ENCODE measurements at places on chromosomes 11 and 22.
A peak's percentile ranks its signal among the peaks of the same experiment; 100 is the strongest.

DNA sequence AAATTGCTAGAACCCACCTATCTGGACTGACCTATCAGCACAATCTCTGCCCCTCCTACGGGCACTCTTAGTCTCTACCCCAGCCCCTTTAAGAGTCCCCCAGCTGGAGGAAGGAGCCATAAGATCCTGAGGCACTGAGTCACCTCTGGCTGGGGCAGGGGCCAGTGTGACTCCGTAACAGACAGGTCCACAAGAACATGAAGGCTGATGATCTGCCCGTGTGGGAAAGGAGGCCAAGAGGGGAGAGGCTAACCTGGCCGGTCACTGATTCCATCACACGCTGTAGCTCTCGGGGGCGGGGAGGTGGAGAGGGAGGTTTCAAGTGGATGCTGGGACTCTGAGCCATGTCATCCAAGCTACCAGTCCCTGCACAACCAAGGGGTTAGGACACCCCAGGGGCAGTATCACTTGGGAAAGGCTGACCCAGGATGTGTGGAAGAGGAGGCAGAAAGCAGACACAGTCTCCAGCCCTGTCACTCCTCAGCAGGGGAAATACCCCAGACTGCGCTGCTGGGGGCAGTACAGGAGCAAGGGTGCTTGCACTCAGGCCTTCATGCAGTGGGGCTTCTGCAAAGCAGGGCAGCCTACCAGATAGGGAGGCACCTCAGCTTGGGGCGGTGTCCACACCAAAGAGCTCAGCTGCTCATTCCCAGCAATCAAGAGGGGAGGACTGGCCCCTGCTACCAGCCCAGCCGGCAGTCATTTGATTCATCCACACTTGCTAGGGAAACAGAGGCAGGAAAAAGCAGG lies 22.3 kb downstream of the ARHGAP1 start:
- DNase-seq: no peak

- no peak for DNase-seq
These were observed 108.1 kb downstream of the CCDC34 start for GRCh38 chr11:27254744-27255446.

- no peak for DNase-seq
These were observed 9.5 kb downstream of the H19 start for GRCh38 chr11:1988174-1988573.

GRCh38 chr11:93370260-93370659 lies 39.7 kb downstream of the DEUP1 start:
- no peak for DNase-seq

- DNase-seq: no peak
These were observed 30.8 kb downstream of the GLYATL2 start for GRCh38 chr11:58813693-58814092.

GRCh38 chr11:122138744-122139594 lies 23.0 kb upstream of the BLID start:
- no peak for DNase-seq

DNA sequence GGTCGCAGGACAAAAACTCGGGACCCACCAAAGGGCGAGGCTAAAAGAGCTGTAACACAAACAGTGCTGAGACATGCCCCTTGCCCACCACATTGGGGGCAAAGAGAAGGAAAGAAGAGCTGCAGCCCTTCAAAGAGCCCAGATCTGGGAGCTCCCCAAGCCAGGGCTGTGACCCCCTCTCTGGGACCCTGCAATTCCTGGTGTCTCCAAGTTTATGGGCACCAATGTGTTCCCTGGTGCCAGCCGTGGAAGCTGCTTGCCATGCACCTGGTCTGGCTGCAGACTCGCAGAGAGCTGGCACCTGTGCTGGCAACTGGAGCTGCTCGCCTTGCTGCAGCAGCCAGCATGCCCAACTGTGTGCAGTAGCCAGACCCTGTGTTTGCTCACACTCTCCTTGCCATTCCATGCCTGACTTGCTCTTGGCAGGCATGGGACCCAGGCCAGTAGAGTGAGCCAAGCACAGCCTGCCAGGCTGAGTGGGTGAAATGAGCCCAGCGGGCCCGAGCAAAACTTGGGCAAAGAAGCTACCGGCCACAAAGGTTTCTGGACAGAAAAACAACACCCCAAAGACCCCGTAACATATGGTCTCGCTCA lies 16.0 kb downstream of the RRP8 start:
- DNase-seq: no peak

- no peak for DNase-seq
These were observed 9.9 kb downstream of the SLC43A3 start for GRCh38 chr11:57417056-57417455.

GRCh38 chr11:102177974-102178631 lies 67.9 kb downstream of the YAP1 start:
- no peak for DNase-seq

DNA sequence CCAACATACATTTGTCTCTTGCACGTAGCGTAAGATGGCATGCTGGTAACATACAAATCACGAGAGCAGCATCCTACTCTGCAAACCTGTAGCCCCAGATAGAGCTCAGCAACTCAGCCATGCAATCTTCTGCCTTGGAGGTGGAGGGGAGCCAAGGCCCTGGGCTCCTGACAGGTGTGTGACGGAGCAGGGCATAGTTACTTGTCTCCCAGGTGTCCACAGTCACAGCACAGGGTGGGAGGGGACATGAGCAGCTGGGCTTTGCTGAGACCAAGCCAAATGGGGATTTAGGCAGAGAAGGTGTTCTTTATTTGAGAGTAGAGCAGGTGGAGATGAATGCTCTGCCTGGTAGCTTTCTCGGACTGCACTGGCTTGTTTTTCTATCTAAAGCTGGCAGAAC lies 111.7 kb downstream of the TEAD1 start:
- no peak for DNase-seq

DNA sequence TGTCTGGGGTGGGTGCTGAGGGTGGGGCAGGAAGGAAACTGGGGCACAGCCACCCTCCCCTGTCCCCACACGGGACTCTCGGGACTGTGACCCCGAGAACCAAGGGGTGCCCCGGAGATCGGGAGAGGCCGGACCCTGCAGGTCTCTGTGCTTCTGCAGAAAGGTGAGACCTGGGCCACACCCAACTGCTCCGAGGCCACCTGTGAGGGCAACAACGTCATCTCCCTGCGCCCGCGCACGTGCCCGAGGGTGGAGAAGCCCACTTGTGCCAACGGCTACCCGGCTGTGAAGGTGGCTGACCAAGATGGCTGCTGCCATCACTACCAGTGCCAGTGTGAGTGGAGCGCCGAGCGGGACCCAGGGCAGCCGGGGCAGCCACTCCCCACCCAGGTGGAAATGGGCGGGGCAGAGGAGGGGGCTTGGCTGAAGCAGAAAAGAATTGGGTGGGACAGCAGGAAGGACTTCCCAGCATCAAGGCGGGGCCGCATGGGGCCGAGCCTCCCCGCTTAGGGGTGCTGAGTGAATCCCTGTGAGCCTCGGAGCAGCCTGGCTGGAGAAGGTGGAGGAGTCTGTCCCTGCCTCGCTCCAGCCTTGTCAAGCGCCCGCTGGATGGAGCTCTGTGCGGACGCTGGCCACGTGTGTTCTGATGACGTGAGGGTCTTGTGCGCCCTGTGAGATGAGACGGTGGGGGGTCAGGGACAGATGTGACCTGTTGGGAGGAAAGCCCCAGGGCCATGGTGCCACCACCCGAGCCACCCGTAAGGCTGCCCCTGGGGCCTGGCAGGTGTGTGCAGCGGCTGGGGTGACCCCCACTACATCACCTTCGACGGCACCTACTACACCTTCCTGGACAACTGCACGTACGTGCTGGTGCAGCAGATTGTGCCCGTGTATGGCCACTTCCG lies 29.3 kb upstream of the MUC5B start:
- no peak for DNase-seq

- peak; percentile 47 for DNase-seq
These were observed at the start of gene SYT9 for GRCh38 chr11:7251836-7252682. Gene SYT9 (plus strand): TSS chr11:7251904. CDS start chr11:7252187, 283 bp downstream.

- no peak for DNase-seq
These were observed 18.7 kb downstream of the RNF121 start for GRCh38 chr11:71947498-71947897.

- DNase-seq: no peak
These were observed 8.2 kb upstream of the TSSC4 start for GRCh38 chr11:2392241-2392959.

DNA sequence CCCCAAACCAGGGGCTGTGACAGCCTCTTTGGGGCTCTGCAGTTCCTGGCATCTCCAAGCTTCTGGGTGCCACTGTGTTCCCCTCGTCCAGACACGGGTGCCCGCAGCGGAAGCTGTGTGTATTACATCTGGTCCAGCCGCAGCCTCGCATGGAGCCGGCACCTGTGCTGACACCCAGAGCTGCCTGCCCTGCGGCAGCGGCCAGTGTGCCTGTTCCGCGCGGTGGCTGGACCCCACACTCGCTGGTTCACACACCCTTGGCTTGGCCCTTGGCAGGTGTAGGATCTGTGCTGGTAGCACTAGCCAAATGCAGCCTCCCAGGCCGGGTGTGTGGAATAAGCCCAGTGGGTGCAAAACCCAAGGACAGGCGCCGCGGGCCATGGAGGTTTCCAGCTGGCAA lies 24.5 kb upstream of the RNASEH2C start:
- no peak for DNase-seq

DNA sequence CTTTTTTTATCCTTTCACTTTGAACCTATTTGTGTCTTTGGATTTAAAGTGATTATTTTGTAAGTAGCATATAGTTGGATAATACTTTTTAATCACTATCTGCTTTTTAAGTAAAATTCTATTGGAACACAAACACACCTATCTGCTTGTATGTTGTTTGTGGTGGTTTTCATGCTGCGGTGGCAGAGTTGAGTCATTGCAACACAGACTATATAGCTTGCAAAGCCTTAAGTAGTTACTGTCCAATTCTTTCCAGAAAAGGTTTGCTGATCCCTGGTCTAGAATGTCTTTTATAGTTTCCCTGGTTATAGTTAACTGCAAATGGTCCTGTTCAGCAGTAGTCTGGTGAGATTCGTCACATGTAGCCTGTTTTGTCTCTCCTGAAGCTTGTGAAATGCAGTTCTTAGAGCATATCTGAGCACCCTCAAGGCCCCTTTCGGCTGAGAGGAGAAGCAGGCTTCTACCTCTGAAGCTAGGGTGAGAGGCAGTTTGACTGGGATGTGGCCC lies 21.5 kb downstream of the SHANK3 start:
- DNase-seq: no peak

DNA sequence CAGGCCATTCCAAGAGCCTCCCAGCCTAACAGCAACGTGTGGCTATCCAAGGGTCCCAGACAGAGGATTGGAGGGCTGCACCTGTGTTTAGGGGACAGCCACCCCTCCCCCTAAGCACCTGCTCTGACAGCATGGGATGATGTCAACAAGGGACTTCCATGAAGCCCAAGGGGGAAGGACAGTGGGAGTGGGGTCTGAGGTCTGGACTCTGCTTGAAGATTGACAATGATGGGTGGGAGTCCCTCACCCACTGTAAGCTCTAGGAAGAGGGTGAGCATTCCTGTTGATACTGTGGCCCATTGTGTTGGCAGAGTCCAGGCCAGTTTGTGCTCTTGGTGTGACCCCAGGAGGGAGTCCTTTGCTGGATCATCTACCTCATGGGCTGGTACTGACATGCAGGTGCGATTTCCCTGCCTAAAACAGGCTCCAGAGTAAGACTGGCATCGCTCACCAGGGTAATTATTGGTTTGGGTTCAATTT lies 46.9 kb upstream of the TUB start:
- no peak for DNase-seq

DNA sequence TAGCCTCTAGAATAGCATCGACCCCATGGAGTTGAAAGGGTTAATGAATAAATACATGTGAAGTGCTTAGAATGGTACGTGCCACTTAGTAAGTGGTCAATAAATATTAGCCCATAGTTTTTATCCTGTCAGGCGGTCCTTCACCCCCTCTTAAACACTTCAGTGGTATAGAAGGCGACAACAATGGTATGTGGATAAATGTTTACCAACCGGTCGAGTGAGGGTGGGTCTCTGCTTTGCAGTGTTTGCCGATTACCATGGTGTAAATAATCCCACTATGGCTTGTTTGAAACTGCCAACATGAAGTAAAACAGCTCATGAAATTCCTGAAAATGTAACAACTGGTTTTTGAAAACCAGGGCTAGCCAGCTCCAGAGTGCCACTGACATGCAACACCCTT lies 541.2 kb downstream of the BUD13 start:
- no peak for DNase-seq

DNA sequence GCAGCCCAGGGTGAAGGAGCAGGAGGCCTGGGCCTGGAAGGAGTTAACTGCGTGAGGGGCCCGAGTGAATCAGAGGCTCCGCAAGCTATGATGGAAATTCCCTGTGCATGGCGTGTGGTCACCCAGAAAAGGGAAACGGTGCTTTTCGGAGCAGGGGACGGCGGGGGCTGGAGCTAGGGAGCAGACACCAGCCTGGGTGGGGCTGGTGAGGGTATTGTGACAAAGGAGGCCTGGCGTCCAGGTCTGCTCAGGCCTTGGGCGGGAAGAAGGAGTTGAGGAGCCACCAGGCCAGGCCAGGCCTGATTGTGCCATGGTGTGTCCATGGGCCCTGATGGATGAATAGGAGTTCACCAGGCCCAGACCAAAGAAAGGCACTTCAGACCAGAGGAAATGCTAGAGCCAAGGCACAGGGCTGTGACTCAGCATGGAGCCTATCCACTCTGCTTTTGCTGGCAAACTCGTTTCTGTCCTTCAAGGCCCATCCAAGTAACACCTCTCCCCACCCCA lies 12.8 kb upstream of the SPI1 start:
- DNase-seq: no peak

- no peak for DNase-seq
These were observed 120.5 kb downstream of the HIPK3 start for GRCh38 chr11:33377412-33378370.

GRCh38 chr11:130403967-130404366 lies 24.4 kb downstream of the ADAMTS8 start:
- no peak for DNase-seq

DNA sequence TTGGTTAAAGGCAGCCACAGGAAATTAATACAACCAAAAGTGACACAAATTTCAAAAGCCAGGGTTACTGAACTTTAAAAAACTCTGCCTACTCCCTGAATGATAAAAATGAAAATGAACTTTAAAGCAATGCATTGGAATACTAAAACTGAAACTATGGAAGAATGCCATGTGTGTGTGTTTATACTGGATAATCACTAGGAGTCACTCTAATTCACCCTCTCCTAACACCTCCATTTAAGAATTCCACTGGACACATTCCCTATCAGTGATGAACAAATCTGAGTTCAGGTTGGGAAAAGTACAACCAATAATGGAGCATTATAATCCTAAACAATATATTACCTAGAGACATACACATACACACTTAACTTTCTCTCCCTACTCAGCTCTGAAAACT lies 27.5 kb upstream of the PLAAT3 start:
- no peak for DNase-seq

DNA sequence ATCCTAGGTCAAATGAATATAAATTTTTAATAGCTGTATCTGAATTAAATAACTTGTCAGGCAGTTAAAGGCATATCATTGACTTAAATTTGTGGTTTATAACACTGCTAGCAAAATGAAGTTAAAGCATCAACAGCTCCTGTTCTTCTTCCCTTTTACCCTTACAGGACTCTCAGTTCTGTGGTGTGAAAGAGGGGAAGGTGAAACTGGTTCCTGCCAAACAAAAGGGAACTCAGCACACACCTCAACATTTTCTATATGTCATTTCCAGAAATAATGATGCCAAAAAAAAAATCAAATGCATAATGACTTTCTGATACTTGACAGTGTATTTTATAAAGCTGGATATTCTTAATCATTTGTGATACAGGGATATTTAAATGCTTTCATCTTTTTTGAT lies 21.2 kb downstream of the ARL14EP start:
- no peak for DNase-seq

GRCh38 chr11:2708757-2709281 lies 9.0 kb upstream of the KCNQ1OT1 start:
- no peak for DNase-seq

Data from activated T-cell treated with anti-CD3 and anti-CD28 coated beads, Interleukin-2, amount 50 U/mL, for 72 hours (primary cell).